ENCODE measurements at places on chromosomes 3 and 15.
A peak's percentile ranks its signal among the peaks of the same experiment; 100 is the strongest.

DNA sequence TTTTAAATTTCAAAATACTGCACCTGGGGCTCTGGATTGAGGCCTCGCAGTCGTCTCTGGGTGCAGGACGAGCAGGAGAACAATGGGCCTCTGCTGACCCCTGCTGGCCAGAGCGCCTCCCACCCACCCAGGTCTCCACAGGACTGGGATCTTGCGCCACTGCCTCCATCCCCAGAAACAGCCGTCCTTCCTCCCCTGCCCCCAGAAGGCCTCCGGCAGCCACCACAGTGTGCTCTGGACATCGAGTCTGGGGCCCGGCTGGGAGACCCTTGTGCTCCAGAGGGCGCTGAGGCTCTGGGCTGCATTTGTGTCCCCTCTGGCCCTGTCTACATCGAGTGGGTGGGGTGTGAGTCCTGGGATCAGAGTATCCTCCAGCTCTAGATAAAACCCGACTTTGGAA is 6.7 kb upstream of the ACSBG1 start:
- peak; percentile 65 for DNase-seq

- DNase-seq = no peak
These were observed 26.8 kb upstream of the PCOLCE2 start for GRCh38 chr3:142915636-142916035.

GRCh38 chr3:6062261-6063187 is 798.4 kb upstream of the GRM7 start:
- DNase-seq = no peak

GRCh38 chr3:44060164-44060563 is 181.5 kb upstream of the TOPAZ1 start:
- DNase-seq = no peak

- DNase-seq = peak; percentile 3
These were observed 767 bp downstream of the EPM2AIP1 start for GRCh38 chr3:36991923-36992805.

DNA sequence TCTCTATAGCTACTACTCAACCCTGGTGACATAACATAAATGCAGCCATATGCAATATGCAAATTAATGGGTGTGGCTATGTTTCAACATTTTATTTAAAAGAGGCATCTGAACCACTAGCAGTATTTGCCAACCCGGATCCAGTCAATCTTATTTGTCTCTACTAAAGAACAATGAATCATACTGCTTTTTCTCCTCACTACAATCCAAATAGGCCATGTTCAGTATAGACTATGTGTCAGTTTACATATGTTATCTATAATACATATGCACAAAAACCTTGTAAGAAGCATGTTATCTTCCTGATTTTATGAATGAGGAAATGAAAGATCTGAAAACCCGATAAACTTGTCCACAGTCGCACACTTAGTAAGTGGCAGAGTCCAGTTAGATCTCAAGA is 125.7 kb downstream of the STAG1 start:
- no peak for DNase-seq

Measured in activated T-helper 1 cell treated with anti-CD3 and anti-CD28 coated beads, Interleukin-2, amount 50 U/mL, for 16 hours (primary cell).